ENCODE measurements at places on chromosomes 2 and 18.

- DNase-seq, result peak; percentile 94
Measured at GRCh38 chr2:180523621-180524340, 456.6 kb upstream of the UBE2E3 start.

DNA sequence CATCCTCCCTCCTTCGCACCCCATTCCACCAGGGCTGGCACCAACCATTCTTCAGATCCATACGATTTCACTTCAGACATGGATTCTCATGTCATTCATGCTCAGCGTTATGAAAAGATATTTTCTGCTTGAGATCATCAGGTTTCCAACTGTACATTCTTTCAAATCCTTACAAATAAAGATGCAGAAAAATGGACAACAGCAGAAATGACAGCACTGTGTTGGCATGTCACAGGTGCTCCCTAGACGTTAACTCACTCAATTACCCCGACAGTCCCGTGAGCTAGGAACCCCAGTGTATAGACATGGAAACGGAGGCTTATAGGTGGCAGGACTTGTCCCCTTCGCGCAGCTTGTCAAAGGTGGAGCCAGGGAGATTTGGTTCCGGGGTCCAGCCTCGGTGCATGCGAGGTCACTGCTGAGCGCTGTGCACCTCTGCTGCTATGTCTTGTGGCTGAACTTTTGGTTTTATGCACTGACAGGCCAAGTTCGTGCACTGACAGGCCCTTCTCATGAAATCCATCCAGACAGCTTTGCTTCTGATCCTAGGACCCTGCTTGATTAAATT lies 17.7 kb downstream of the FHL2 start:
- DNase-seq, result no peak

- DNase-seq, result no peak
Measured at GRCh38 chr2:43110442-43110871, 115.9 kb downstream of the ZFP36L2 start.

DNA sequence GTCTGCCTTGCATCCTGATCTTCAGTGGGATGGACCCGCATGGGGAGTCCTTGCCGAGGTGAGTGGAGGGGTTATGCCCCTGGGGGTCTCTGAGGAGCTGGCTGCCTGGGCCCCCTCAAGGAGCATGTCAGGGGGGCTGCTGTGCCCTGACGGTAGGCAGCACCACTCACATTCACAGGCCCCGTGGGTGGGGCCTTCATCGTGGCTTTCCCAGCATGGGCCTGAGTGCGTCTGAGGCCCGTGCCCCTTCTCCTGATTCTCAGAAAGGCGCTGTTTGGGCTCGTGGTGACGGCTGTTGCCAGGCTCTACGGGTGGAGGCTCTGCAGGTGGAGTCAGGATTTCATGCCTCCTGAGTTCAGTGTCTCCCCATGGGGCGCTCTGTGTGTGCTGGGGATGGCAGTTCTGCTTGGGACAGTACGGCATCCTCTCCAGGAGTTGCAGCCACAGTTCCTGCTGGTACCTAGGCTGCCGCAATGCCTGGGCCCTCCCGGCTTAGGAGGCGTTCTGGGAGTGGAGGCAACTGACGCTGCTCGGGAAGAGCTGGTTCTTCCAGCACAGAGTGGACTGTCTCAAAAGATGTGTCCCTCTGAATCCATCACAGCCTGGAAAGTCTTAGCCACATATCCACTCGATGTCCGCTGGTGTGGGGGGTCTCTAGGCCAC lies 57.3 kb downstream of the NTSR2 start:
- no peak for DNase-seq

DNA sequence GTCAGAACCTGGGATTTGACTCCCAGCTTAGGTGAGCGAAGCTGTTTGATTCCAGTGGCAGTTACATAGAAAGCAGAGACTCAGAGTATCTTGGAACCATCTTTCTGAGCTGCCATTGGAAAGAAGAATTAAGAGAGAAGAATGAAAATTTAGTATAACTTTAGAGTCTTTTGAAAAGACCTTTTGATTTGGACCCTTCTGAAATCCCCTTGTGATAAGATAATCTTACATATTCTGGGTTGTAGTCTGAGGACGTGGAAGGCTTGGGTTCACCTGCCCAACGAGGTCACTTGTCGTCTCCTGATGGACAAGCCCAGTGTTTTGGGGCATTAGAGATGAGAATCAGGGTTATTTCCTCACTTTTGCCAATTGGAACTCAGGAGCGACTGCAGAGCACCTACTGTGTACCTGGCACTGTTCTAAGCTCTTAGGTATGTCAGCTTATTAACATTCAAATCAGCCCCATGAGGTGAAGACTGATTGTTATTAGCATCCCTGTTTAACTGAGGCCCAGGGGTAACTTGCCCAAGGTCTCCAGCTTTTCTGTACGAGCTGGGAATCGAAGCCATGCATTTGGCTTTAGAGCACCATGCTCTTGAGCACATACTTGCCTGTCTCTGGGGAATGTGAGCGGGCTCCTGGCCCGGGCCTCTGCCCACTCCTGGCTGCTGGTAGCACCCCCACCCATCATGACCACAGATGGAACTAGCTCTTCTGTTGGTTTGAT lies 2.9 kb downstream of the HK2 start:
- DNase-seq, result no peak

DNA sequence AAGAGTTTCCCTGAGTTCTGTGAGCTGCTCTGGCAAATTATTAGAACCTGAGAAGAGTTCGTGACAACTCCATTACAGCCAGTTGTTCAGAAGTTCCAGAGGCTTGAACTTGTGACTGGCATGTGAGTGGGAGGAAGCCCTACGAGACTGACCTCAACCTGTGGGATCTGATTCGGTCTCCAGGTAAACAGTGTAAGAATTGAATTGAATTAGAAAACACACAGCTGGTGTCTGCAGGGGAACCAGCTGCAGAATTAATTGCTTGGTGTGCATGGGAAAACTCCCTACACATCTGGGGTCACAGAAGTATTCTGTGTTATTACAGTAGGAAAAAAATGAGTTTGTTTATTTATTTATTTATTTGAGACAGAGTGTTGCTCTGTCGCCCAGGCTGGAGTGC lies 14.0 kb upstream of the ITSN2 start:
- no peak for DNase-seq

GRCh38 chr18:9758624-9759075 lies 50.5 kb downstream of the RAB31 start:
- no peak for DNase-seq

DNA sequence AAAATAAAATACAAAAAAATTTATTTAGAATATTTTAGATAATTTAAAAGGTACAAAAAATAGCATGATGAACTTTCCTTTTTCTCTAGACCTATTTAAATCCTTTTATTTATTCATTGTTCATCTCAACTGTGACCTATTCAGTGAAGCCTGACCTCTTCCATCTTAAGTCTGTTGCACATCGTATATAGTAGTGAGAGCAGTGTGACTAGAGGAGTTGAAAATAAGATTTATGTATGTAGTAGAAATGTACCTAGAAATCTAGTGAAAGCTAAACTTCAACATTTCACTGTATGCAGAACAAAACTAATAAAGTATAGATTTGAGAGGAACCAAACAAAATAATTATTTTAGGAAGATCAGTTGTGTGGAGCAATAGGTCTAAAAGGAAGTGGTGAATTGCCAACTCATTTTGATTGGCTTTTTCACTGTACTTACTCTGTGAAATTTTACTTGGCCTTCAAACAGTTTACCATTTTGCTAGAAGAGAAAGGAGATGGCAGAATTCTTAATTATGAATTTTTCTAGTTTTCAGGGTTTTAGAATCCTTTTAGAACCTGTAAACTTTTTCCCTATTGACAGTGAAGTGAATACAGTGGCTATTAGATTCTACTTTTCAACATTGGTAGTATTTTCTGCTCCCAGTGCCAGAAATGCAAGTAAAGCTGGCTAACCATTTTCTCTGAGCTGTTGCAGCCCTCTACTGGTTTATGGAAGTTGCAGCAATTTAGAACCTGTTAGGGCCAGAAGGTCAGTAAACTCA lies 11.0 kb downstream of the ANKRD12 start:
- peak; percentile 78 for DNase-seq

DNA sequence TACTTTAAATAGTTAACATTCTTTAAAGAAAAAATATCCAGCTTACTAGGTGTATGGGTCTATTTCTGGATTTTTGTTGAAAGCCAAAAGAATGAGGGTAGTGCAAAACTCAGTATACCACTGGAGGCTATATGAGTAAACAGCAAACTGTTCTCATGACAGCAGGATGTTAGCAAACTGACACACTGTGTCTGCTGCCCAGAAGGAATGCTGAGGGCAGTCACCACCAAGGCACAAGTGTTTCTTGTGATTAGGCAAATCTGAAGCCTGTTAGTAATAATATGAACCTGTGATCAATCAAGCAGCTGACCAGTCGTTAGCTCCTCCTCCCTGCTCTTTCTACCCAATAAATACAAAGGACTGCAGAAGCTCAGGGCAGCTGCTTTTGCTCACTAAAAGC lies 50.5 kb upstream of the SULT1C3 start:
- peak; percentile 74 for DNase-seq

GRCh38 chr18:54679318-54680149 lies 88.5 kb downstream of the DYNAP start:
- DNase-seq, result peak; percentile 88

DNA sequence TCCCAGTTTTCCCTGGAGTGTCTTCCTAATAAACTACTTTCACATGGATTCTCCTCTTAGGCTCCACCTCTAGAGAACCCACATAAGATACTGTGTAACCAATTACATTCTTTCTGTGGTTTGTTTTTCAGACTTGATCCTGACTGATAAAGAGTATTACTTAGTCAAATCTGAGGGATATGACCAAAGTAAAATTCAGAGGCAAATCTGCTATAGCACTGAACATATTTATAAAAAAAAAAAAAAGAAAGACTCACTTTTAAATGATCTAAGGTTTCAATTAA lies 13.9 kb downstream of the CKAP2L start:
- no peak for DNase-seq

GRCh38 chr2:191748528-191749180 lies 70.7 kb downstream of the NABP1 start:
- no peak for DNase-seq

DNA sequence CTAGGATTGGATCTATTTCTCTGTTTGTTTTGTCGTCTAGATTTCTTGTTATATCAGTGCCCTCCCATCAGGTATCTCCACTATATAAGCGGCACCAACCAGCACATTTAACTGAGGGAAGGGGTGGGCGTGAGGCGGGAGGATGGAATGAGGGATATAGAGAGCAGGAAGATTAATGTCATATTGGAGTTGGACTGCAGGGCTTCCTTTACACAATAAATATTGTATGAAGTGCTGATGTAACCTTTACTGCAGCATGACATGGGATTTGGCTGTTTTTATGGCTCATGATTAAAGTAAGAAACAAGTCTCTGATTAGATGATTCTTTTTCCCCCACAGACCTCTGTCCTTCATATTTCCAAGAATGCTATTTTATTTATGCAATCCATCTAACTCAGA lies 54.8 kb downstream of the TMEM200C start:
- no peak for DNase-seq

Data from PC-3 (cell line).